ENCODE measurements at places on chromosomes 16 and 17.
A peak's percentile ranks its signal among the peaks of the same experiment; 100 is the strongest.

- DNase-seq = no peak
Observed at GRCh38 chr16:89653656-89654295, 3.7 kb downstream of the CHMP1A start.

DNA sequence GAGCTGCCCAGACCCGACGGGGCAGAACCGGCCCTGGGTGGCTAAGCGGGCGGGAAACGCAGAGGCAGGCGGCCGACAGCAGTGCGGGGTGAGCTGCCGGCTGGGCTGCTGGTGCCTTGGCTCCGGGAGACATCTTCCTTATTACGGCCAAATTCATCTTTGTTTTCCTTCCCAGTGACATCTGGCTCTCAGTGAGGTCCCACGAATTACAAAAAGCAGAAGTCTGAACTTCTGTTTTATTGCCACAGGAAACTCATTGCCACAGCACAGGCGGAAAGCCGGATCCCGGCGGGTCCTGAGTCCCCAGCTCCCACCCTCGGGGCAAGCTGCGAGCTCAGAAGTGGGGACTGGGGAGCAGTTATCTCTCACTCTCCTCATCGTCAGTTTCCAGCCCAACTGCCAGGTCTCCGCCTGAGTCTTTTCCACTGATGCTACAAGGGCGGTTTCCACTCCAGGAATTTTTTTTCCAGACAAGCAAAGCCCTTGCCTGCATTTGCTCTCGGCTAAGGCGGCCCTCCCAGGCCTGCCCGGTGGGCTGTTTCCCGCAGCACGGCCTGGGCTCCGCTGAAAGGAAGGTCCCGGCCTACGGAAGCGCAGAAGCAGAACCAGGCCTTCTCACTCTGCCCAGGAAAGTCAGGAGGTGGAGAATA is 40.3 kb downstream of the CBFA2T3 start:
- no peak for DNase-seq

- DNase-seq = no peak
Observed at GRCh38 chr17:17107891-17108431, 65.7 kb downstream of the MPRIP start.

DNA sequence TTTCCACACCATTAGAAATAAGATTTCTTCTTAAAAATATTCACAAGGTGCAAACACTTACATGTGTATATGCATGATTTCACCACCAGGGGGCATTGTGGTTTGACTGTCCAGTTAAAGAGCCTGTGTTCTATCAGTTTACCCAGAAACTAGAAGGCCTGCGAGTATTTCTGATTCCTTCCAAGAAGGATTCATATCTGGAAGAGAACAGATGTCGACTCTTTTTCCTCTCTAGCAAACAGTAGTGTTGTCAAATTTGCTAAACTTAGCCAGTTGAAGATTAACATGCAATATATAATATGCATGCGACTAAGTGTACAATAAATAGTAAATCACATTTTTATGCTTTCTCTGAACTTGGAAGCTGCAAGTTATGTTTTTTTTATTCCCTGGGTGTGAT is 404.1 kb downstream of the WWOX start:
- DNase-seq = peak; percentile 29

DNA sequence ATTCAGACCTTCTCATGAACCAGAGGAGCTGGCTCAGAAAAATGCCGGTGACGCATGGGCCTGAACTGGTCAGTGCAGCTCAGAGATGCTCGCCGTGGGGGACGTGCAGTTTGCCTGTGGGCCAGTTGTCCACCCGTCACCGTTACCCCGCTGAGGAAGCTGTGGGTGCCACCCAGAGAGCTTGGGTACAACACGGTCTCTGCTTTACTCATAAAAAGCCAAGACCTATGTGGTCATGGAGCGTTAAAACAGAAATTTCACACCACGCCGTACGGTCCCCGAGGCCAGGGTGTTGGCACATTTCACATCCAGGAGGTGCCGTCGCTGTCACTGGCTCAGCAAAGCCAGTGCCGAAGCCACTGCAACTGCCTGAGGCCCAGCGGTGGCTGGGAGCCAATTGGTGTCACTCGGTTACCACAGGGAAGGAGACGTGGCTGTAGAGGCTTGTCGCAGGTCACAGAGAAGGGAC is 120.9 kb downstream of the METRNL start:
- no peak for DNase-seq

- DNase-seq = no peak
Observed at GRCh38 chr16:88300463-88300835, 82.3 kb upstream of the ZNF469 start.

DNA sequence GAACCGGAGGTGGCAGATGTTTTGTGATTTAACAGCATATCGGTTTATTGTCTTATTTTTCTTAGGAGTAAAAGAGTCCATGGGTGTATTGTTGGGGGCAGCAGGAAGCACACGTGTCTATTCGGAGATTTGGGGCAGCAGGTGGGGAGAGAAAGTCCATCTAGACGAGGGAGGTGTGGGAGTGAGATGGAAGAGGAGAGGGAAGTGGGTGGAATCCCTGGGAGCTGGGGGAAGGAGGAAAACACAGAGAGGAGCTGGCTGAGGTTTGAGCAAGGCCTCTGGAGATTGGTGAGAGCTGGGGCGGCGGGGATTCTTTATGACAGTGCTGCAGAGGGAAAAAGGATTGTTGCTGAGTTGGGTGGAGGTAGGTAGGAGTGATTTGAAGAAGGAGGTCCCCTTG is 72.1 kb downstream of the PRKCB start:
- DNase-seq = no peak

DNA sequence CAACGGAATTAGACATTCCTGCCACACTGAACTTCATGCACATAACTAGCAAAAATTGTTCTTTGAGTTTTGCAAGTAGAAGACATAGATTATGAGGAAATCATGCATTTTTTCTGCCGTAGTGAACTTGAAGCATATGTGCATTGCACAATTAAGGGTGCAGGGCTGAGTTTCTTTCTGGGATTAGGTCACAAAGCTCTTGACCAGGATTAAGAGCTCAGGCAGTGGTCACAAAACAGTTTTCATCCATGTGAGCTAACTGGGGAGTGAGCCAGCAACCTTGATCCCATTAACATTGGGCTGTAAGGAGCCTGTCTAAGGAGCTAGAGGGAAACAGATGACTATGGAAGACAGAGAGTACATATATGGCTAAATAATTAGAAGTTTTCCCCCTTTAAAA is 143.7 kb downstream of the PMP22 start:
- no peak for DNase-seq

GRCh38 chr17:42566215-42566882 is 551 bp upstream of the MLX start:
- no peak for DNase-seq

DNA sequence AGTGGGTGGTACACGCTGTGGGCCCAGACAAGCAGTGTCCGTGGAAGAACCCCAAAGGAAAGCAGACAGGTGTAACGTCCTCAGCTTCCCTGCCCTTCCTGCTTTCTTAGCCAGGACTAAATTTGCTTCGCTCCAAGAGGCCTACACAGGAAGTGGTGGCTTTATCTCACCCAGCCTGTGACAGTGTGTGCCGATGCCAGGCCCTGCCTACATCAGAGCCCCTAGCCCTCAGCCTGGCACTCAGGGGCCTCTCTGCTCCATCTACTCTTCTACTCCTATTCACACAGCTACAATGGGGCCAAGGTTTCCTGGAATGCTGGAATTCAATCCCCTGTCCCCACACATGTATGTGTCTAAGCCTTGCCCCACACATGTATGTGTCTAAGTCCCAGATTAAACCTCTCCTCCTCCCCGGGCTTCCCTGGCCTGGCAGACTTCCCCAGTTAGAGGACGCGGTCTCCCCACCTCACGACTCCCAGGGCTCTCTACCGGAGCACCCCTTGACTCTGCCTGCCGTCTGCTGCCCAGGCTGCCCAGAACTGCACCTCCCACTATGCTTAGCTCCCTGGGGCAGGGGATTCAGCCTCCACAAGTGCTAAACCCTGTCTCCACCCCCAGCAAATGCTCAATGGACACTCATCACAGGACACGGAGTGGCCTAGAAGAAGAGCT is 8.2 kb downstream of the PGAP3 start:
- no peak for DNase-seq

- DNase-seq = no peak
Observed at GRCh38 chr17:48002266-48002915, 31.5 kb downstream of the CDK5RAP3 start.

DNA sequence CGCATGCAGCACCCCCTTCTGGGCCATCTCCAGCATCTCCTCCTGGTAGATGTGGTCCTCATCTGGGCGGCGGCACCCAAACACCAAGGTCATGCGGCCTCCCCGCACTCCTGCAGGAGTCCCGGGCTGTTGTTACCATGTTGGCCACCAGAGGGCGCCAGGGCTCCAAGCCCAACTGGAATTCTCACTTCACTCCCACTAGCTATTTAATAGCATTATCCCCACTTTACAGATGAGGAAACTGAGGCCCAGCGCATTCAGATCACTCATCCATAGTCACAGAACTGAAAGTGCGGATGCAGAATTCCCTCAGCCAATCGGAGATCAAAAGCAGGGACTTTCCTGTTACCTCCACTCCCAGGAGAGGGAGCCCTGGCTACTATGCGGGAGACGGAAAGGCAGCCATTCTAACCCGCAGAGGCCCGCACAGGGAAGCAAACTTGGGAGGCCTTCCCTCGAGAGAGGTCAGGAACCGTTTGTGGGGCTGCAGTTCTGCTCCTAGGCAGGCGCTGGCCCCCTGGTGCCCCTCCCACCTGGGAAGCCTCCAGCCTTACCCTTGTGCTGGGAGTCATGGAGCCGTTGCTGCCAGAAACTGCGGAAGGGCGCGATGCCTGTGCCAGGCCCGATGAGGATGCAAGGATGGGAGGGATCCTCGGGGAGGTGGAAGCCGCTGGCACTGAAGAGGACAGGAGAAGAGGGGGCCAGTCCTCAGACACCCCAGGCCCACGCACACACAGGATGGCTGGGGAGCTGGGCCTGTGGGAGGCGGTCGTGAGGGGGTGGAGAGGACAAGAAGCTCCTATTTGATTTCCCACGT is 40.1 kb downstream of the NOS2 start:
- peak; percentile 43 for DNase-seq

- peak; percentile 44 for DNase-seq
Observed at GRCh38 chr17:28547623-28548416, 4.6 kb downstream of the UNC119 start.

DNA sequence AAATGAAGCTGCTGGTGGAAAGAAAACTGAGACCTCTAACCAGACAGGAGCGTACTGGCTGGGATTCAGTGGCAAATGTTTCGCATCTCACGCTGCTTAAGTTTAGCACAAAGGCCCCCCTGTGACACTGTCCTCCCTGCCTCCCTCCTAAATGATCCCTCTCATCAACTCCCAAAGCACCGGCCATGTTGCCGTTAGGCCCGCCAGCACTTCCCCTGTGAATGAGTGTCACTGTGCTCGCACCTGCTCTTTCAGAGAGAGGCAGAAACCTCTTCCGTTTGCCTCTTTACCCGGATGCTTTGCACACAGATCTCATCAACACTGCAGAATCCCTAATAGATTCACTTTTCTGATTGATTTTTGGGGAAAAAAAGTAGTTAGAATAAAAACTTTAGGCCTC is 26.5 kb downstream of the MBTPS1 start:
- no peak for DNase-seq

- DNase-seq = no peak
Observed at GRCh38 chr17:39818358-39819000, 45.6 kb downstream of the IKZF3 start.
